Activated CD8-positive, alpha-beta memory T cell treated with anti-CD3 and anti-CD28 coated beads, Interleukin-2, amount 50 U/mL, for 48 hours (primary cell): ENCODE measurements at places on chromosomes 7 and 10.

DNA sequence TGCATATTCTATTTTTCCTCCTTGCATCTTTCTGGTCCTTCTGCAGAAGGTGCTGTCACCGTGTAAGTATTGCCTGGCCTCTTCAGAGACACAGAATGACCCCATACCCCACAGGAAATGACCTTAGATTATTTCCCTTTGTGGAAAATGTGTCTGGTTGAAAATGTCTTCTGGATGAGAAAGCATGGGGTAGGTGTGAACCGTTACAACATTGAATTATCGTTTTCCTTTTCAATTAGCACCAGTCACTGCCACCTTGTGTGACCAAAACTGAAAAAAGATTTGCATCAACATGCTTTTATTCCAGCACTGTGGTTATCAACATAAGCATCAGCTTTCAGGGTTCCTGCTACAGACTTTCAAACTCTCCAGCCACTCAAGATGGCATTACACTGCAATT, 58.0 kb upstream of the CELF2 start:
- no peak for DNase-seq

DNA sequence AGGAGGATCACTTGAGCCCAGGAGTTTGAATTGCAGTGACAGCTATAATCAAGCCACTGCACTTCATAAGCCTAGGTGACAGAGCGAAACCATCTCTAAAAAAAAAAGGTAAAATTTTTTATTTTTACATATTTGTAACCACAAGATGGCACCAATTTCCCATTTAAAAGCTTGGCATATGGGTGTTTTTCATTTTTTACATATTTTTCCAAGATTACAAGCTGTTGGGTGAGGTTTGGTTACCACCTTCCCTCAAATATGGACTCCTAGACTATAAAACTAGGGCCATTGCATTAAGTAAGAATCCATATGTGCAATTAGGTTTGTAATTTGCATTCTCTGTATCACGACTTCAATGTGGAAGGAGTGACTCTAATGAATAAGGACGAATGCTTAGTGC, 129.3 kb upstream of the ACBD5 start:
- DNase-seq, result no peak

- DNase-seq, result no peak
Observed at GRCh38 chr7:115724400-115725056, 306.0 kb downstream of the TFEC start.

DNA sequence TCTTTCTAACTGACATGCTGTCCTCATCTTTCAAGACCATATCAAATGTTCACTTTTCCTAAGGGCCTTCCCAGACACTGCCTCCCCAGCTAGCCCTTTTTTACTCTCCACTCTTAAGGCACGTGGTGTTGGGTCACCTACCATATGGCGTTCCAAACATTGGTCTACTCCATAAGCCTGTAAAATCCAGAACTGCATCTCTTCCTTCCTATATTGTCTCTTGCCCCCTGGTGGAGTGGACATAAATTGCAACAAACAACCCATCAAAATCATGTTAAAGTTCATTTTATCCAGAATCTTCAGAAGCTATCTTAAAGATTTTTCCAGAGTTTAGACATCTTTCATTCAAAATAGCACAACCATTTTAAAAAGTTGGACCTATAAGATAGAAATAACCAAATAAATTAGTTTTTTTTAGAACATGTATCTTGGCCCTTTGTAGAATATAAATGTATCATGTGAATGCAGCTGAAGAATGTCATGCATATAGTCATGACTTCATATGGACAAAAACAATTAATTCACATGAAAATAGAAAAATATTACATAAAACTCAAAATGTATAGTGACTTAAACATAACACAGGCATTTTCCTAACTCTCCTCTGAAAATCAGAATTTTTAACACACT, 180.6 kb upstream of the CHRM2 start:
- DNase-seq, result no peak

DNA sequence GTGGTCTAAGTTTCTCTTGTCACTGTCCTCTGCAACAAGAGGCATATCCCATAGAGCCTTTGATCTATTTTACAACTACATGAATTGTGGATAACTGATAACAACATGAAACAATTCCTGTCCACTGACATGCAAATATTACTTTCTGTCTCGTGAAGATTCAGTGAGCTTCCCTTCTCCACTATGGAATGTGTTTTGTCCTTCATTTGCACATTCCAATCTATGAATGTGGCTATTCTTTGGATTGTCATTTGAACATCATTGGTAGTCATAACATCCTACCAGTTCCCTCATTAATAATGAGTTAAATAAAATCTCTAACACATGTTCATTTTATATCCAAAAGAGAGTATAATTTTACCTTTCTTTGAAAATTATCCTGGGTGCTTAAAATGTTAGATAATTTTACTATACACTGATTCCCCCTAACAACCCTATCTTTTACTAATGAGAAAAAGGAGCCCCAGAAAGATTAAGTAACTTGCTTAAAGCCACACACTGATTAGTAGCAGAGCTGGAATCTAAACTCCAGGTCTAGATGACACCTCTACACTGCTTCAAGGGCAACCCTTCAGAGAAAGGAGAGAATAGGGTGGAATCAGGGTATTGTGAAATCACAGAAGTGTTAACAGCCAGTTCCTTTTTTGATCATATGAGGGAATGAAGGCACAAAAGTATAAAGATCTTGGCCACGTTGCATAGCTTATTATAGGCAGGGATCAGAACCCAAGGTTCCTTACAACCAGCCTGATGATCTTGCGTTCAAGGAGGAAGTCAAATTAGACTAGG, 39.1 kb downstream of the PDE1C start:
- no peak for DNase-seq

DNA sequence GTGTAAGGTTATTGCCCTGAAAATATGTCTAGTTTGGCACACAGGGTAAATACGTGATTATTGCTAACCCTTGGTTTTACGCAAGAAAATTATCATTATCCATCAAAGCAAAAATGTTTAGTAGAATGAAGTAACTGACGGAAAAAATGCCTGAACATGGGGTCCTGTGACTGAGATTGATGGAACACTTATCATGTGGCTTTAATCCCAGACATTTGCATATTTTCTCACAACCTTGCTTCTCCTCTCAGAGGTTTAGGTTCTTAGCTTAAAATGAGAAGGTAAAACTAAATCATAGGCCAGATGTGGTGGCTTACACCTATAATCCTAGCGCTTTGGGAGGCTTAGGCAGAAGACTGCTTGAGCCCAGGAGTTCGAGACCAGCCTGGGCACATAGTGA, 1010.7 kb downstream of the LRMDA start:
- no peak for DNase-seq

DNA sequence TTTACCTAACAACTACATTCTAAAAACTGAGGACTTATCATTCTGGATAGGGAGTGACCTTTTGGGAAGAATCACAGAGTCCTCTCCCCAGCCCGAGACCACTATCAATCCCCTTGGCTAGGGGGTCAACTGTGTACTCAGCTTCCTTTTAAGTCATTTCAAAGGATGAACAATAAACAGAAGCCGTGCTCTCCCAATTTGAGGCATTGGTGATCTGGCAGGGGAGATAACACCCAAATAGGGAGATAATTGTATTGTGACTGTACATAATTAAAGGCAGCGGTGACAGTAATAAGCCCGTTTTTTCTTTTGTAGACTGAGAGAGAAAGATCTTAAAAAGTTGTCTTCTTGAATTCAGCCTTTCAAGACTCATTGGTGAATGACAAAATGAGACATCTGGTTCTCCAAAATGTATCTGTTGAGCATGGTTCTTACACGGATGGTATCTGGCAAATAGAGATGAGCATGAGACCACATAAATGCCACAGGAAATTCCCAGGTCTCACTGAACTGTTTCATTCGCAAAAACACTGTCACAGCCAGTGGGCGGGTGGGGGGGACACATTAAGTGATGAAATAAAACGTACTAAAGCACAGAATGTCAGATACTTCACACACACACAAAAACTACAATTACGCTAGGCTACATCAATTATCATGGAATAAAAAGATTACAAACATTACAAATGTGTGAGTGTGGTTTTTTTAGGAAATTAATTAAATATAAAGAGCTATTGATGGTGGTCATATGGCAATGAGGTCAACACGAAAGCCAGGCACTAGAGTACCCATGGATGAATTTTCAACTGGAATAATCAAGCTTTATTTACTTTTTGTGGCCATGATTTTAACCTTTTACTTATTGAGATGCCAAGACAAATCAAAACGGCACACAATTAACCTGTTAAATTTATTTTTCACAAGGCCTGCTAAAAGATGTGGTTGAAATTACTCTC, 108.4 kb downstream of the HIPK2 start:
- no peak for DNase-seq

GRCh38 chr10:77849039-77849664, 77.4 kb downstream of the DLG5 start:
- no peak for DNase-seq

DNA sequence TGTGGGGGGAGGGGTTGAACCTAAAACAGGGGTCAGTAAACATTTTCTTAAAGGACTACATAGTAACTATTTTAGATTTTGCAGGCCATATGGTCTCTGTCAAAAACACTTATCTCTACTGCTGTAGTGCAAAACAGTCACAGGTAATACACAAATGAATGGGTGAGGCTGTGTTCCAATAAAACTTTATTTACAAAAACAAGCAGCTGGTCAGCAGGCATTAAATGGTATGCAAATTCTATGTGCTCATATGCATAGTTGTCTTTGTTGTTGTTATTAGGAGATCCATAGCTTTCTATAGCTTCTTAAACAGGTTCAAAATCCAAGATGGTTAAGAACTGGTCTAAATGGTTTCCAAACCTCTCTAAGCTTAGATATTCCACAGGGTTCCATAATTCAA, 302.6 kb downstream of the RNLS start:
- no peak for DNase-seq
